ENCODE measurements at places on chromosomes 16 and 17.

DNA sequence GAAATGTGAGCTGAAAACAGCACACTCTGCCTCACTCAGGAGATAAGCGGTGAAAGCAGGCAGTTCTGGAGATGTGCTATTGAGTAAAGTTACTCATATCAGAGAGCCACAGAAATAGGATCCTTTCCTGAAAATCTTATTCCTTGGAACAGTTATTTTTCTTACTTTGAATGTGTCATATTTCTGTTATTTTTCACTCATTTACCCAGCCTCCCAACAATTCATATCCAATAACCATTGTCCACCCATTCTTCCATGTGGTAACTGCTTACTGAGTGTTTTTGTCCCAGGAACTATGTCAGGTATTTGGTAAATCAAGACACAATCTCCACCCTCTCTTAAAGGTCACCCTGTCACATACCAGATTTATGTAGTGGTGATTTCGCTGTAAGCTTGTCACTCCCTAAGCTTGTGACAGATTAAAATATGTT lies 144.9 kb downstream of the PARN start:
- H3K4me1 ChIP-seq: peaks cover 12% of the 10 kb centered on the region
- H3K27me3 ChIP-seq: no peaks in the 10 kb centered on the region
- DNase-seq: no peak

GRCh38 chr16:73306901-73307413 lies 259.0 kb upstream of the ZFHX3 start:
- no peaks in the 10 kb centered on the region for H3K36me3 ChIP-seq
- H3K4me3 ChIP-seq: no peak overlapping the region
- no peak for DNase-seq
- no peaks in the 10 kb centered on the region for H3K4me1 ChIP-seq

GRCh38 chr17:71922439-71922838 lies 198.4 kb upstream of the SOX9 start:
- no peak overlapping the region for H3K27ac ChIP-seq
- no peak for DNase-seq
- no peaks in the 10 kb centered on the region for H3K27me3 ChIP-seq
- no peaks in the 10 kb centered on the region for H3K4me1 ChIP-seq

DNA sequence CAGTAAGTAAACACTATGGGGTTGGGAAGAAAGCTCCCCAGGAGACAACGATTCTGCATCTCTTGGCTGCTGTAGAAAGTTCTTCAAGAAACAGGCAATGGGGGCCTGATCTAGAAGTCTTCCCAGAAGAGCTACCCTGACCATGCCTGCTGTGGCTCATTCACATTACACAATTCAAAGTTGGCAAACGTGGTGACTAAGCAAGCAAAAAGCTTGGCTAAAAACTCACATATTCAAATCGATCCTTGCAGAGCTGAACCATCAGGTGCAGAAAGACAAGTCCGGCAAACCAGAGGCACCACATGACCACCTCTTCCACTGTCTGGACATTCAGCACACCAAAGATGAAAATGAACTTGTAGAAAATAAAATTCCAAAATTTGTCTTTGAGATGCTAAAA lies 16.1 kb downstream of the AMFR start:
- H3K4me3 ChIP-seq: no peak overlapping the region
- H3K27me3 ChIP-seq: no peaks in the 10 kb centered on the region
- no peaks in the 10 kb centered on the region for H3K36me3 ChIP-seq
- H3K27ac ChIP-seq: no peak overlapping the region
- no peak for DNase-seq

DNA sequence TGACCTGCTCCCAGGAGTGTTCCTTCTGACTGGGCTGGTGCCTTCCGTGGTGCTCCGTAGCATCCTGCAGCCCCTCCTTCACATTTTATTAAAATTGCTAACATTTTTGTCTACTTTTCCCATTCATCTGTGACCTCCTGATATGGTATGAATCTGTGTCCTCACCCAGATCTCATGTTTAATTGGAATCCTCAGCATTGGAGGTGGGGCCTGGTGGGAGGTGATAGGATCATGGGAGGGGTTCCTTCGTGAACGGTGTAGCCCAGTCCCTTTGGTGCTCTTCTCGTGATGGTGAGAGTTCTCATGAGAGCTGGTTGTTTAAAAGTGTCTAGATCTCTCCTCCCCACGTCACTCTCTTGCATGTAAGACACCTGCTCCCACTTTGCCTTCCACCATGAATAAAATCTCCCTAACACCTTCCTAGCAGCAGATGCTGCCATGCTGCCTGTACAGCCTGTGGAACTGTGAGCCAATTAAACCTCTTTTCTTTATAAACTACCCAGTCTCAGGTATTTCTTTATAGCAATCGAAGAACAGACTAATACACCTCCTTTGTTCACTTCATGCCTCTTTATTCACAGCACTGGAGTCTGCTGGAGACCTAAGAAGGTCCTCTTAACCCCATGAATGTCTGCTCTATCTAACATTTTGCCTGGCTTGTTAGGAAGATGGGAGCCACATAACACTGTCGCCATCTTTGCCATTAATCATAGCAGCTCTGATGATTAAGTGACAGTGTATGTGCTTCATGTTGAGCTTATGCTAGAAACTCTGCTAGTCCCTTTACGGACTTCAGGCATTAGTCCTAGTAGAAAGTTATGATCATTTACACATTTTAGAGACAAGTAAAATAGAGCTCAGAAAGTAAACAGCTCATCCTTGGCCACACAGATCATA lies 377.7 kb upstream of the MAF start:
- H3K4me1 ChIP-seq: no peaks in the 10 kb centered on the region
- no peaks in the 10 kb centered on the region for H3K27me3 ChIP-seq
- no peak overlapping the region for H3K4me3 ChIP-seq
- no peak for DNase-seq

DNA sequence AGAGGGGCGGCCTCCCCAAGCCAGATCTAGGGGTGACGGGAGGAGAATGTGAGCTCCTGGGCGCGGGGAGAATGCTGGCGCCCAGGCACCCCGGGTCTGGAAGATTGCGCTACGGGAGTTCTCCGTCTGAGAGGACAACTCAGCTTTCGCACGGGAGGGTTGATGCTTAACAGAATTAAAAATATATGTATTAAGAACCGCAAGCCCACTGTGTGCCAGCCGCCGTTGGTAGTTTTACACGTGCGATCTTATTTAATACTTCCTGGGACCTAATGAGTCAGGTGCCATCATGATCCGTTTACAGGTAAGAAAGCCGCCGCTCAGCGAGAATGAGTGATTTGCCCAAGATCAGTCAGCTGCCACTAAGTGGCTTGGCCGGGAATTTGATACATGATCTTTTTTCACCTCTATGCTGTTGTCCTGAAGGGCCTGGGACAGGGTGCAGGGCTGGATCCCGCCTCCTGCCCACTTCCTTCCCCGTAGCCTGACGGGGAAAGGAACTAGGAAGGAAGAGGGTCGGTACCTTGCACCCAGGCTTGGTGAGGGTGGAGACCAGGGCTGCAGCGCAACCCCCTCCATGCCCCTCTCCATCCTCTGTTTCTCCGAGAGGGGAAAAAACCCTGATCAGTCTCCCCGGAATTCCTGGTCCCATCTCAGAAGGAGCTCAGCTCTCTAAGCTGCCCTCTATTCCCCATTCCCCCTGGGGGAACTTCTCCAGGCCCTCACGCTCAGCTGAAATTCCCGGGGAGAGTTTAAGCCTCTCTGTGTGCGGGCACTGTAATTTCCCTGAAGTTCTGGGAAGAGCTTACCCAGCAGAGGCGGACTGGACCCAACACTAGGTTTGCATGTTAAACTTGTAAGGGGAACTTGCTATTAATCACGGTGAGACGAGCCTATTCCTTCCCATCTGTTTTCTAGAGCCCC lies 983 bp downstream of the VAT1L start:
- H3K27me3 ChIP-seq: peaks cover 35% of the 10 kb centered on the region
- H3K4me3 ChIP-seq: peak overlapping the region; percentile 68
- H3K27ac ChIP-seq: no peak overlapping the region
- H3K4me1 ChIP-seq: peaks cover 7% of the 10 kb centered on the region
- no peaks in the 10 kb centered on the region for H3K36me3 ChIP-seq
- DNase-seq: no peak

DNA sequence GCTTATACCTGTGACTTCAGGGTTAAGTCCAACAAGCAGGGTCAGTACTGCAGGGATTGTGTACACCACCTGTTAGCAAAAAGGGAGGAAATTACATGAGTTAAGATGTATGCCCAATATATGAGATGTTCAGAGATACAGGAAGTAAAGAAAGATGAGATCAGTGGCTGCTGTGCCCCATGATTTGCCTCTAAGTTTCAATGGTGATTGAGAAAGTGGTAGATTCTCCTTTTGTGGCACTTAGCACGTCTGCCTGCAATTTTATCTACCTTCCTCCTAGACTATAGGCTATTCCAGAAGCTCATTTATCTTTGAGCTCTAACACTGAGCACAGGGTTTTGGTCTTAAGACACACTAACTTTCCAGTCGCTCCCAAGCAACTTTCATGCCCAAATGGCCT lies 3.6 kb downstream of the TMEM220 start:
- H3K27me3 ChIP-seq: no peaks in the 10 kb centered on the region
- peaks cover 57% of the 10 kb centered on the region for H3K36me3 ChIP-seq
- H3K4me1 ChIP-seq: peaks cover 11% of the 10 kb centered on the region
- DNase-seq: no peak
- H3K4me3 ChIP-seq: no peak overlapping the region

GRCh38 chr16:24854607-24855171 lies 8.9 kb downstream of the SLC5A11 start:
- H3K27me3 ChIP-seq: no peaks in the 10 kb centered on the region
- no peaks in the 10 kb centered on the region for H3K4me1 ChIP-seq
- no peak overlapping the region for H3K4me3 ChIP-seq
- no peak for DNase-seq
- no peaks in the 10 kb centered on the region for H3K36me3 ChIP-seq

- DNase-seq: no peak
- peak overlapping the region; percentile 87 for H3K27ac ChIP-seq
- H3K4me1 ChIP-seq: peaks cover 5% of the 10 kb centered on the region
- H3K36me3 ChIP-seq: no peaks in the 10 kb centered on the region
- H3K4me3 ChIP-seq: peak overlapping the region; percentile 61
Observed at GRCh38 chr16:28491230-28491969, 474 bp downstream of the CLN3 start.

DNA sequence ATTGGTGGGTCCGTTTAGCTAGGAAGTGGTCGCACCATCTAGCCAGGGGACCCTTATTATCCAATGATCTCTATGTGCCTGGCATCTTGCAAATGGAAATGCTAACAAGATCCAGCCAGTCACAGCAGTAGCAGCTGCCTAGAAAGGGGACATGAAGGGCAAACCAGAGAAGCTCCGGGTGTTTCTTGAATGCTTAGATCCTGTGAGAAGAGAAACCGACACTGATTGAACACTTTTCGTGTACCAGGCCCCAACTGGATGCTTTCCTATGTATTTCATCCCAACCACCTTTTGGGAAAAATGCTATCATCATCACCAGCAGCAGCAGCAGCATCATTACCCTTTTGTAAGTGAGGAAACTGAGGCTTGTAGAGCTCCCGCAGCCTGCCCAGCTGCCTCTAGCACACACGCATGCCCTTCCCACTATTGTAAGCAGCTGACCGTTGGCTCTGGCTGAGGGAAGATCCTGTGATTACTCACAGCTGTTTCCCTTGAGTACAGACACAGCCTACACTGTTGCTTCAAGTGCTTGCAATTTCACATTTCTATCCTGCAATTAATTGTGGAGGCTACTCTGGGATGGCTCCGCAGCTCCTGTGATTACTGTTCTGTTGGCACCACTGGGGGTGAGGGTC lies 180.7 kb upstream of the CACNG5 start:
- no peaks in the 10 kb centered on the region for H3K36me3 ChIP-seq
- DNase-seq: no peak
- H3K27me3 ChIP-seq: no peaks in the 10 kb centered on the region
- H3K27ac ChIP-seq: no peak overlapping the region
- H3K4me1 ChIP-seq: no peaks in the 10 kb centered on the region

GRCh38 chr17:76200354-76200753 lies 39.9 kb downstream of the RNF157 start:
- no peak overlapping the region for H3K27ac ChIP-seq
- H3K27me3 ChIP-seq: no peaks in the 10 kb centered on the region
- no peak for DNase-seq
- no peak overlapping the region for H3K4me3 ChIP-seq
- no peaks in the 10 kb centered on the region for H3K36me3 ChIP-seq

- DNase-seq: peak; percentile 50
- peaks cover 63% of the 10 kb centered on the region for H3K4me1 ChIP-seq
- H3K4me3 ChIP-seq: peak overlapping the region; percentile 51
- peak overlapping the region; percentile 70 for H3K27ac ChIP-seq
Observed at GRCh38 chr17:7437950-7438614, 1.2 kb upstream of the FGF11 start.

DNA sequence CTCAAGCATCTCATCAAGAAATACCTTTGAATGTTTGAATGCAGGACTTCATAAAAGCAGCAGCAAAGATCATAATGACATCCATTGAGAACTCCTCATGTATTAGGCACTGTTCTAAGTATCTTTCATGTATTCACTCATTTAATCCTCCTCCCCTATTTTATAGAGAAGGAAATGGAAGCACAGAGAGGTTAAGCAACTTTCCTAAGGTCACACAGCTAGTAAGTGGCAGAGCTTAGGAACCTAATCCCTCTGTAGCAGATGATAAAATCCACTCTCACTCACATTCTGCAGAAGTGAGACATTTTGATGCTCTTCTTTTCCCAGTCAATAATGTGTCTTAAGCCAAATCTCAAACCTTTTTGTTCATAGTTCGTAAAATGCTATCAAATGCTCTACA lies 350.8 kb upstream of the C16orf82 start:
- H3K27me3 ChIP-seq: no peaks in the 10 kb centered on the region
- H3K4me3 ChIP-seq: no peak overlapping the region
- H3K4me1 ChIP-seq: no peaks in the 10 kb centered on the region
- DNase-seq: no peak
- no peaks in the 10 kb centered on the region for H3K36me3 ChIP-seq

GRCh38 chr17:62825182-62825581 lies 17.1 kb upstream of the MARCHF10 start:
- no peak overlapping the region for H3K27ac ChIP-seq
- no peak overlapping the region for H3K4me3 ChIP-seq
- H3K4me1 ChIP-seq: no peaks in the 10 kb centered on the region
- H3K36me3 ChIP-seq: no peaks in the 10 kb centered on the region
- no peak for DNase-seq

GRCh38 chr16:87740441-87740840 lies 25.3 kb downstream of the KLHDC4 start:
- H3K36me3 ChIP-seq: no peaks in the 10 kb centered on the region
- no peak overlapping the region for H3K27ac ChIP-seq
- H3K4me3 ChIP-seq: no peak overlapping the region
- peaks cover 19% of the 10 kb centered on the region for H3K4me1 ChIP-seq
- DNase-seq: no peak

GRCh38 chr16:62424206-62424605 lies 388.0 kb upstream of the CDH8 start:
- DNase-seq: no peak
- no peaks in the 10 kb centered on the region for H3K27me3 ChIP-seq
- H3K27ac ChIP-seq: no peak overlapping the region

DNA sequence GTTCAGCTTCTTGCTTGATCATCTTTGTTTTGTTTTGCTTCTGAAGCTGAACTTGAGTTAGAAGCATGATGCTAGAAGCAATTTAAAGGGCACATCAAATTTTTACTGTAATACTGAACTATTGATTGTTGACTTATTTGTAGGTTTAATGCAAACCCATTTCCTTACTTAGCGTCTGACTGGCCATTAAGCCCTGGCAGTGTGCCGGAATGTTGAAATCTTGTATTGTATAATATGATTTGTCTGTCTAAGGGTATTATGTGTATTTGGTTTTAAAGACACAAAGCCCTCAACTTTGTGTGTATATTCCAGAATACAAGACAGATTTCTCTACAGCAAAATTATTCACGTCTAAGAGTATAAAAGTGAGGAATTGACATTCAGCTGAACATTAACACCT lies 39.7 kb downstream of the NUP93 start:
- H3K4me1 ChIP-seq: no peaks in the 10 kb centered on the region
- no peak overlapping the region for H3K4me3 ChIP-seq
- no peak overlapping the region for H3K27ac ChIP-seq
- no peaks in the 10 kb centered on the region for H3K36me3 ChIP-seq
- no peaks in the 10 kb centered on the region for H3K27me3 ChIP-seq
